Calu3 (cell line): ENCODE measurements at places on chromosomes 3 and 15.

- no peak for DNase-seq
These were observed 23.4 kb upstream of the MECOM start for GRCh38 chr3:169686874-169687273.

DNA sequence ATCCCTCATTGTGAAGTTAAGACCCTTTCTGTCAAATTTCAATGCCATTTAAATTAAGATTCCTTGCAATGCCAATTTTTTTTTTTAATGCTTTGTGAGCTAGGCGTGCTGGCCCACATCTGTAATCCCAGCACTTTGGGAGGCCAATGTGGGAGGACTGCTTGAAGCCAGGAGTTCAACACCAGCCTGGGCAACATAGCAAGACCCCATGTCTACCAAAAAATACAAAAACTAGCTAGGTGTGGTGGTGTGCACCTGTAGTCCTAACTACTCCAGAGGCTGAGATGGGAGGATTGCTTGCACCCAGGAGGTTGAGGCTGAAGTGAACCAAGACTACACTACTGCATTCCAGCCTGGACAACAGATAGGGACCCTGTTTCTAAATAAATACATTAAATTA, 5.6 kb upstream of the SH3BP5 start:
- DNase-seq: no peak

GRCh38 chr3:59698091-59698490, 648.3 kb upstream of the CFAP20DC start:
- DNase-seq: no peak

- no peak for DNase-seq
These were observed 414.7 kb upstream of the NAALADL2 start for GRCh38 chr3:174444391-174444790.

- DNase-seq: no peak
These were observed 58.5 kb upstream of the UTS2B start for GRCh38 chr3:191388823-191389222.

- DNase-seq: no peak
These were observed 17.1 kb upstream of the NANOGP8 start for GRCh38 chr15:35102186-35102585.

GRCh38 chr3:75220932-75221331, 443.2 kb upstream of the FRG2C start:
- DNase-seq: no peak

GRCh38 chr15:42364529-42364928, 5.2 kb downstream of the CAPN3 start:
- no peak for DNase-seq

GRCh38 chr3:12758025-12758781, 856 bp downstream of the TMEM40 start:
- no peak for DNase-seq

- no peak for DNase-seq
These were observed 16.4 kb downstream of the CCR1 start for GRCh38 chr3:46191730-46192129.

GRCh38 chr3:66609660-66610561, 109.1 kb upstream of the LRIG1 start:
- DNase-seq: peak; percentile 34

DNA sequence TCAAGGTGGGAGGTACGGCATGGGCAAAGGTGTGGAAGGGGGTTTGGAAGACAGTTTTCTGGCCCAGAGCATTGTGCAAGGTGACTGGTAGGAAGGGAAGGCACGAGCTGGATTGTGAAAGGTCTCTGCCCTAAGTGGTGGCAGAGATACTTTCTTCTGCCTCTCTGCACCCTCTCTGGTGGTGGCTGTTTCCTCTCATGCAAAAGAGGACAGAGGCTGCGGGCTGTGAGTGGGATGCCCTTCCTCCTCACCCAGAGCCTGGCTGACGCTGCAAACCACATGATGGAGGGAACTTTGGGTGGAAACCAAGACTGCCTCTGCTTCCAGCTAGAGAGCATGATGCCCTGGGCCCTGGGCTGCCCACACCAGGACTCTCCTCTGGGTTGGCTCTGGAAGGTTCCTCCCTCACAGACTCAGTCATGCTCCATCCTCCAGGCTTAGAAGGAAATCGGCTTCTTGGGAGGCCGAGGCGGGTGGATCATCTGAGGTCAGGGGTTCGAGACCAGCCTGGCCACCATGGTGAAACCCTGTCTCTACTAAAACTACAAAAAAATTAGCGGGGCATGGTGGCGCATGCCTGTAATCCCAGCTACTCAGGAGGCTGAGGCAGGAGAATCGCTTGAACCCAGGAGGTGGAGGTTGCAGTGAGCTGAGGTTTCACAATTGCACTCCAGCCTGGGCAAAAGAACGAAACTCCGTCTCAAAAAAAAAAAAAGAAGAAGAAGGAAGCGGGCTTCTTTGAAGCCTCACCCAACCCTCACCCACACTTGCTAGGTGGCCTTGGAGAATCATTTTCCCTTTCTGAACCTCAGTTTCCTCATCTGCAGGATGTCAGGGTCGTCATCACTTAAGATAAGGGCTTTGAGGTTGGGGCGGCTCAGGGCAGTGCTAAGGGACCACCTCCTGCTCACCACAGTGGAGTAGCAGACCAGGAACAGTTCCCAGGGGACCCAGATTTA, 8.3 kb downstream of the PSTPIP1 start:
- DNase-seq: no peak

- DNase-seq: no peak
These were observed 600.5 kb downstream of the PYDC2 start for GRCh38 chr3:192061426-192061825.

GRCh38 chr15:35595656-35596055, 49.7 kb upstream of the DPH6 start:
- no peak for DNase-seq

DNA sequence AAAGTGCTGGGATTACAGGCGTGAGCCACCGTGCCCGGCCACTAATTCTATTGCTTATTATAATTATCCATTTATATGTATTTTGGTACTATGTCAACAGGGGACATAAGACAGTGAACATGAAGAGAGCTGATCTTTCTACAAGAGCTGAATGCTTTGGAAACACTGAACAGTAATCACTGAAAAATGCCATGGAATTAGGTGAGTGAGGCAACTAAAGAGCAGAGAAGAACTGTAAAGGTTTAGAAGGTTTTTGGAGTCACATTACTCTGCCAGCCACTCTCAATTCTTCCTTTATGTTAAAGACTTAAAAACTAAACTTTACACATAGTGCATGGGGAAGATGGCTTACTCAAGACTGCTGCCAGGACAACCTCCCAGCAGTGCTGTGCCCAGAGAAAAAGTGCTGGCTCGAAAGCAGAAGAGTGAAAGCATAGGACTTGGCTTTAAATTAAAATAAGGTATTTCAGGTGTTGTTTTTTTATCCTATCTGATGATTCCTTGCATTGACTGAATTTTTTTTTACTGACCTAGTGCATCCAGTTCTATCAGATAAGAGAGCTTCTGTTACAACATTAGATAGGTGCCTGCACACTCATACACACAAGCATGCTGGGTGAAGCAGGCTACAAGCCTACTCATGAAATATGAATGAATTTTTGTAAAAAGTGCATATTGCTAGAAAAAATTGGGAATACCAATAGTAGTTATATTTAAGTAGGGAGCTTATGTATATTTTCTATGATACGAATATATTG, 28.7 kb upstream of the CACNA2D3 start:
- DNase-seq: no peak

DNA sequence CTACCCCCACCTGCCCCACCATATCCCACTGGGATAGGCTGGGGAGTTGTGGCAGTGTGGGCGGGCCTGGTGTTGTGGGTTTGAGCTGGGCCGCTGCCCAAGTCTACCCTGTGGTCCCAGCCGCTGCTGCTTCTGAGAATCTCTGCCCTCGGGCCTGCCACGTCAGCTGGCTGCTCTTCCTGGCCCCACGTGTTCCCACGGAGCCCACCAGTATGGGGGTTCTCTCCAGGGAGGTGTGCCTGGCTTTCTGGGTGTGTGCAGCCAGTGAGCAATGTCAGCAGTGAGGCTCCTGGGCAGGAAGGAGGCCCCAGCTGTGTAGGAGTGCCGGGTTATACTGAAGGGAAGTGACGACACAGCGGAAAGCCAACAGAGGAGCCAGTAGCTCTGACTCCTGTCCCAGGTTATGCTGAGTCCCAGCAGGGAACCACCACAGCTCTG, 10.5 kb downstream of the GNAI2 start:
- DNase-seq: no peak

- peak; percentile 53 for DNase-seq
These were observed 13.3 kb upstream of the TM4SF1 start for GRCh38 chr3:149390772-149391212.

- no peak for DNase-seq
These were observed 485.0 kb upstream of the ATP11B start for GRCh38 chr3:182308328-182308727.

DNA sequence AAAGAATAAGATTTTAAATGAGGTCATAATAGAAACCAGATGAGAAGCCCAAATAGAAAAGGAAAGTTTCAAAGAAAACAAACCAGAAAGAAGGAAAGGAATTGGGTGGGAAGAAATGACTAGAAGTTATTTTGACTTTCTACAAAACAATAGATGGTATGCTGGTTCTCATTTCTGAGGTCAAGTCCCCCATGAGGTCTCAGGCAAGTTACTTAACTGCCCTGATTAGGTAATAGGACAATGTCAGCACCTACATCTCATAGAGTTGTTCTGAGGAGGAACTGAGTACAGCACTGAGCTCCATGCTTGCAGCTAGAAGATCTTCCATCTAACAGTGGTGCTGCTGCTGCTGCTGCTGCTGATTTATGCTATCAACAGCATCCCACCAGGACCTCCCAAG, 185.9 kb downstream of the ERC2 start:
- no peak for DNase-seq

DNA sequence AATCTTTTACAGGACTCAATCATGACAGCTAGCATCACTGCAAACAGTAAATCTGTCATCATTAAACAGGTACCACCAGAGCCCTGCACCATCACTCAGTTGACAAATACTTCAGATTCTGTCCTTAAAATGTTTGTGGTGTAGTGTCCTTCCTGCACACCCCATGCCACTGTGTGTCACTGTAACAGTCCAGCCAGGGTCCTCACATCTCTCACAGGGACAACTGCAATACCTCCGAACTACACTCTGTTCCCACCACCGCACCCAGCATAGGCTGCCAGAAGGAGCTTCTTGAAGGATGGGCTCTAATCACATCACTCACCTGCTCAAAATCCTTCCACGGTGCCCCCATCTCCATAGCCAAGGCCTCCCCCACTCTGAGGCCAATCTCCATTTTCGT, 90.2 kb upstream of the FGF12 start:
- no peak for DNase-seq

GRCh38 chr3:151144760-151145159, 58.3 kb downstream of the GPR171 start:
- no peak for DNase-seq

- no peak for DNase-seq
These were observed 156.2 kb downstream of the MEGF11 start for GRCh38 chr15:66097151-66098021.

DNA sequence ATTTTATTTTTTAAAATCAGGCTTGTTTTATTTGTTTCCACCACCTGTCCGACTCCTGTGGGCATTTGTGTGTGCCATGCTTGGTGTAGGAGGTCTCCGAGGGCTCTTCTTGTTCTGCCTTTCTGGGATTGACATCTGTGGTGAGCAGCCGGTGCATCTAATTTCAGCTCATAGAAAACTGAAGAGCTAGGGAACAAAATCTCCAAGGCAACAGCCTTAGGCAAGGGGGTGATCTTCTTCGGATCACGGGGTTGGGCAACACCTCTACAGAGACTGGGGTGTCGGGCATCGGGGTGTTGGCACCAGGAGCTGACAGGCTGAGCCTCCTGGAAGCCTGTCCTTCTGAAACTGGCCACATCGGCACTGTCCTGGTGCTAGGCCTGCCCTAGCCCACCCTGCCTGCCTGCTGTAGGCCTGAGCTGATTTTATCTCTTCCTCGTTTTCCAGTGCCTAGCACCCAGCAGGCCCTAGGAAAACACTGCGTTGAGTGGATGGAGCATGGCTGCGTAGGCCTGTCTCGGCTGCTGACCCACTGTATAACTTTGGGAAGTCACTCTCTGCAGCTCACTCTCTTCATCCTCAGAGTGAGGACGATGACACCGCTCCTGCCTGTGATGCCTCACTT, 10.3 kb downstream of the CHCHD6 start:
- DNase-seq: no peak

- DNase-seq: no peak
These were observed 208.4 kb downstream of the PLOD2 start for GRCh38 chr3:145952536-145952935.

DNA sequence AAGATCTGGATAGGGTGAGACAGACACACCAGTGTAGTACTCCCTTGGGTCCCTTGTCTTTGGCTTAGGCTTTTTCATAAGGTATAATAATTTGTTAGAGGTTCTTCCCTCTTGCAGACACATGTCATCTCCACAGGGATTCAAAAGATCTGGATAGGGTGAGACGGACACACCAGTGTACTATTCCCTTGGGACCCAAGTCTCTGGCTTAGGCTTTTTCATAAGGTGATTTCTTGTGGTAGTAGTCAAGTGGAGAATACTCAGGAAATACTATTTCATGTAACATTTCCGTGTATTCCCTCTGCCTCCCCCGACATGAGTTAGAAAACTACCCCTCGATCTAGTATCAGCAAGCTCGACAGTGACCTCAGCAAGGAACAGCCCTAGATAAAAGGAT, 954 bp upstream of the MAPKBP1 start:
- DNase-seq: no peak

DNA sequence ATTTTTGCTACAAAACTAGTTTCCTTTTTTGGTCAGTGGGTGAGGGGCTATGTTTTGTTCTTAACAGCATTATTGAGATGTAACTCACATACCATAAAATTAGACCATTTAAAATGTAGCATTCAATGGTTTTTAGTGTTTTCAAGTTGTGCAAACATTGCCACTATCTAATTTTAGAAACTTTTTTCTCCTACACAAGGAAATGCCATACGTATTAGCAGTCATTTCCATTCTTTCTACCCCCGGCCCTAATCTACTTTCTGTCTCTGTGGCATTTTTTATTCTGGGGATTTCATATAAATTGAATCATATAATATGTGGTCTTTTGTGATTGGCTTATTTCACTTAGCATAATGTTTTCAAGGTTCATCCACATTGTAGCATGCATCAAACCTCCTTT, 55.0 kb upstream of the TIPARP start:
- no peak for DNase-seq

DNA sequence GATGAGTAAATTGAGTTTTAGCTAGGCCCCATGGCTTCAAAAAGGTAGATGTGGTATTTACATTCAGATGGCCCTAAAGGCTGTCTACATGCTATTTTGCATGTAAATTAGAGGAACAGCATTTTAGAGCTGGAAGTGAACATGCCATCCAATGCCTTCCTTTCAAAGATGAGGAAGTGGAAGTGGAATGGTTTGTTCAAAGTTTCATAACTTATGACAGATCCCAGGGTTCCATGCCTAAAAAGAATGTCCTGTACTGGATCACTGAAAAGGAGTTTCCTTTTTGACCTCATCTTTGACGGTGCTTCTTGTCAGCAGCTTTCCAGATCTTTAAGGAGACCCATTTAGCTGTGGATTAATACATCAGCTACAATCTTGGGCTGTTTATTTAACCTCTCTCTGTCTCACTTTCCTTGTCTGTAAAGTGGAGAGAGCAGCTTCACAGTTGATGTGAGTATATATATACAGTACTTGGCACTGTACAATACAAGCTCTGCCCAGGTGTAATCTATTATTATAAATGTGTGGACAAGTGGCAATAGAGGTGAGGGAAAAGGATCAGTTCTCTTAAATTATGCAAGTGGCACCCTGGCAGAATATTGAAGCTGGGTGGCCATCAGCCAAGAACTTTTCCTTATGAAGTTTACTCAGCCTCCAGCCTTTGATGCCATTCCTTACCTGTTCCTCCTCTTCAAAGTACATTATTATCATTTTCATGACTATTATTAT, 68.7 kb upstream of the GOLGA8B start:
- DNase-seq: no peak
